BE2C (cell line): ENCODE measurements at places on chromosomes 13 and 19.

DNA sequence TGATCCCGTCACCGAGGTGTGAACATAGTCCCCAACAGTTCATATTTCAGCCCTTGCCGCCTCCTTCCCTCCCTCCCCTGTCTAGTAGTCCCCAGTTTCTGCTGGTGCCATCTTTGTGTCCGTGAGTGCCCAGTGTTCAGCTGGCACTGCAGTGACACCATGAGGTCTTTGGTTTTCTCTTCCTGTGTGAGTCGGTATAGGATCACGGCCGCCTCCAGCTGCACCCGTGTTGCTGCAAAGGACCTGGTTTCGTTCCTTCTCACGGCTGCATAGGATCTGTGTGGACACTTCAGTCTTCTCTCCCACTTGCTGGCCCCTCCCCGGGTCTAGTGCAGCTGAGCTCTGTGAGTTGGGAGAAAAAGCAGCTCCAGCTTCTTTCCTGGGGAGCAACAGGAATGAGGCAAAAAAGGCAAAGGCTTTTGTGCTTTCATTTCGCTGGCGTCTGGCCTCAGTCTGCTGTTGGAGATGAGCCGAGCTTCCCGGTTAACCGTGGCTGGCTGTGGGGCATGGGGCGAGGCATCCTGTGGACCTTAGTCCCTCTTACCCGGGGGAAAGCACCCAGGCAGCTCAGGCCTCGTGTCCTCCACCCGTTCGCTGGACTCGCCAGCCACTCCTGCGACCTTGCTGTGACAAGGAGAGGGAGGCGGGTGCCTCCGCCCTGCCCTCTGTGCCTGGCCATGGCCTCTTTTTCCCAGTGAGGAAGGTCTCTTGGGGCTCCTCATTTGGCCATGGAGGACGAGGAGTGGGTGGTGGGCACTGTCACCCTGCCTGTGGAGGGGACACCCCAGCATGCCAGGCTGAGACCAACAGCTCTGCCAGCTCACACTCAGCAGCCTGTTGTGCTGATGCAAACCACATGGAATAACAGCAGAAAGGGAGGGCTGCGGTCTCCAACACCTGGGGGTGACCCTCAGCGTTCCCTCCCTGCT is 196.5 kb downstream of the TEX29 start:
- DNase-seq: no peak

- DNase-seq: no peak
These were observed 17.1 kb downstream of the IGFL3 start for GRCh38 chr19:46107371-46107770.

DNA sequence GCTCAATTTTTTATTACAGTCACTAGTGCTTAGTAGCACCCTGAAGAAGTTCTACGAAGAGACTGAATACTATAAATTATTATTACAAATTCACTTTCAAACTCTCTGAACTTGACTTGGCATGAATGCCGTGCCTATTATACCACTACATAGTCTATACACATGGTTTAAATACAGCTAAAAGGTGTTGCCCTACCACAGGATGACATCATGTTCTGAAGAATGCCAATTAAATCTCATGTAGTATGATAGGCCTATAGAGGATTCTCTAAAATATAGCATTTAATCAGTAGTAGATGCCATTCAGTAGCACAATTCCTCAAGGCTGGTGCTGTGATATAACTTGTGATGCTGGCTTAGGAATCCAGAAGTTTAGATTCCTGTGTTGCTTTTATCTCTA is 16.7 kb upstream of the POSTN start:
- DNase-seq: no peak

- no peak for DNase-seq
These were observed 67.6 kb downstream of the PIBF1 start for GRCh38 chr13:72849571-72849970.

- no peak for DNase-seq
These were observed 122.7 kb downstream of the CYSLTR2 start for GRCh38 chr13:48776401-48776800.

DNA sequence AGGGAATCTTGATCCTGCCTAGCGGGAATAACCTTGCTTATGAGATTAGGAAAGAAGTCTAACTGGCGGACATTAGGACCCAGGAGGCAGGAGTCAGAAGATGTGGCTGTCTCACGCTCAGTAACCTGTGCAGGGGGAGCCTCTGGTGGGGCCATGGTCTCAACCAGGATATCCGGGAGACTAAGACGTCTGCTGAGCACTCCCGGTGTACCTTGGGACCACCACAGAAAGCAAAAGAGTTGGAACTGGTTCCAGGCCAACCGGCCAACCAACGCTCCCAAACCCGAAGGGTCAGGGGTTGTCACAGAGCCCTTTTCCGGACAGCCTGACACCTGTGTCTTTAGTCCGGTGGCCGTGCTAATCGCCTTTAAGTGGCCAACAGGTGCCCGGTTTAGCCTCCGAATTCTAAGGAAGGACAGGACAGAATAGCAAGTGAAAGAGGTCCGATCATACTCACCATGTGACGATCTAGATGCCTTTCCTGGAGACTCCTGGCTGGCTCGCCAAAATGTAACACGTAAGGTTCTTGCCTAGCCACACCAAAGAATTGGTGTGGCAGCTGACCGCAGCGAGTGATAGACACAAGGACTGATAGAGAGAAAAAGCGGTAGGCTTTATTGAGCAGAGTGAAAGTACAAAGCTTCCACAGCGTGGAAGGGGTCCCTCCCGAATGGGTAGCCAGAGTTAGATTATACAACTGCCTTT is 103.9 kb upstream of the DIAPH3 start:
- no peak for DNase-seq

DNA sequence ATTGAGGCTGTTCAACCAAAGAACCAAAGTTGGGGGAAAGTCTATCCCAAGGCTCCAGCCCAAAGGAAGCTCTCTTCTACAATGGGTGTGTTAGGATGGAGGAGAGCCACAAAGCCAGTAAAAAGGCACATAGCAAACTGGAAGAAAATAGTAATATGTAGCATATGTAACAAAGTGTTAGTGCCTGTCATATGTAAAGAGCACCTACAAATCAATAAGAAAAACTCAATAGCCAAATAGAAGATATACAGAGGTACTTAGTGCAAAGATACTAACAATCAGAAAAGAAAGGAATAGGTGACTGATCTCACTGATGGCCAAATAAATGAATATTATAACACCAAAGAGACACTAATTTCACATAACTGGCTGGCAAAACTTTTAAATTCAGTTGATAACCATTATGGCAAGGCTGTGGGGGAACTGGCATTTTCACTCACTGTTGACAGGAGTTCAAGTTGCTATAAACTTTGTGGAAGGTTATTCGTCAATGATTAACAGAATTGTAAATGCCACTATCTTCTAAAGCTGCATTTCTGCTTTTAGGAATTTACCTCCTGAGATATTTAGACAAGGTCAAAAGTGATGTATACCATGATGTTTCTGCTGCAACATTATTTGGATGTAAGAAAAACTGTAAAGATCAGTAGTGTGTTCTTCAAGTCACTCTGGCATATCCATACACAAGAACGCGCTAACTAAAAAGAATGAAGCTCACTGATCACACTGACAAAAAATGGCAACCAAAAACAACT is 110.8 kb downstream of the GNG7 start:
- no peak for DNase-seq

GRCh38 chr13:41311406-41312175 is 524 bp downstream of the NAA16 start:
- DNase-seq: peak; percentile 49

DNA sequence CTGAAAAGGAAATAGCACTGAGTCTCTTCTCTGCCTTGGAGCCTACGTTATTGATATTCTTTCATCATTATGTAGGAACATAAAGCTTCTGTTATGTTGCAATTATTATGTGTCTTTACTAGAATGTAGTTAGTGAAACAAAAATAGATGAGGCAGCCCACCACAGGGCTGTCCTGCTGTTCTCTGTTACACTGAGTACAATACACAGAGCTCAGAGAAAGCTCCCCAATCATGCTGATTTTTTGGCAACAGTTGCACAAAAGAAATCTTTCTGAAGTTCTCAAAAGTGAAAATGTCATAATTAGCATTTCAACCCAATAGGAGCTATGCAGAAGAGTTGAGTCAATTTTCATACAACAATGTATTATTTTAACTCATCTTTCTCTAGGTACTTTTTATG is 119.5 kb downstream of the EFNB2 start:
- DNase-seq: no peak

DNA sequence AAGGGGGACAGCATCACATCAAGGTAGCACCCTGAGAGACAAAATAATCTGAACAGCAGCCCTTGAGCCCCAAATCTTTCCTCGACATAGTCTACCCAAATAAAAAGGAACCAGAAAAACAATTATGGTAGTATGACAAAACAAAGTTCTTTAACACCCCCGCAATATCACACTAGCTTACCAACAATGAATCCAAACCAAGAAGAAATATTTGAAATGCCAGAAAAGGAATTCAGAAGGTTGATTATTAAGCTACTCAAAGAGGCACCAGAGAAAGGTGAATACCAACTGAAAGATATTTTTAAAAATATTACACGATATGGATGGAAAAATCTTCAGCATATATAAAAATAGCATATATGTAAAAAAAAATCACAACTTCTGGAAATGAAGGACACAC is 252.9 kb upstream of the SLITRK6 start:
- DNase-seq: no peak

DNA sequence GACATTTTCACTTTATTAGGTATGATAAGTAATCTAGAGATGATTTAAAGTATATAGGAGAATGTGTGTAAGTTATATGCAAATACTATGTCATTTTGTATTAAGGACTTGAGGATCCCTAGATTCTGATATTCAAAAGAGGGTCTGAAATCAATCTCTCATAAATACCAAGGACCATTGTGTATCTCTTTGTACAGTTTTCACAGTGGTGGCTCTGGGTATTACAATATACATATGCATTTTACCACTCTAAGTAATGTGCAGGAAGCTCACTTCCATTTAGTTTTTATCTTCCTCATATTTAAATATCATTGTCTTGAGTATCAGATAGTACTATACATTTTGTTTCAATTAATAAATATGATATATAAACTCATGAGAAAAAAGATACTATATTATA is 862.6 kb upstream of the PCDH20 start:
- DNase-seq: no peak

DNA sequence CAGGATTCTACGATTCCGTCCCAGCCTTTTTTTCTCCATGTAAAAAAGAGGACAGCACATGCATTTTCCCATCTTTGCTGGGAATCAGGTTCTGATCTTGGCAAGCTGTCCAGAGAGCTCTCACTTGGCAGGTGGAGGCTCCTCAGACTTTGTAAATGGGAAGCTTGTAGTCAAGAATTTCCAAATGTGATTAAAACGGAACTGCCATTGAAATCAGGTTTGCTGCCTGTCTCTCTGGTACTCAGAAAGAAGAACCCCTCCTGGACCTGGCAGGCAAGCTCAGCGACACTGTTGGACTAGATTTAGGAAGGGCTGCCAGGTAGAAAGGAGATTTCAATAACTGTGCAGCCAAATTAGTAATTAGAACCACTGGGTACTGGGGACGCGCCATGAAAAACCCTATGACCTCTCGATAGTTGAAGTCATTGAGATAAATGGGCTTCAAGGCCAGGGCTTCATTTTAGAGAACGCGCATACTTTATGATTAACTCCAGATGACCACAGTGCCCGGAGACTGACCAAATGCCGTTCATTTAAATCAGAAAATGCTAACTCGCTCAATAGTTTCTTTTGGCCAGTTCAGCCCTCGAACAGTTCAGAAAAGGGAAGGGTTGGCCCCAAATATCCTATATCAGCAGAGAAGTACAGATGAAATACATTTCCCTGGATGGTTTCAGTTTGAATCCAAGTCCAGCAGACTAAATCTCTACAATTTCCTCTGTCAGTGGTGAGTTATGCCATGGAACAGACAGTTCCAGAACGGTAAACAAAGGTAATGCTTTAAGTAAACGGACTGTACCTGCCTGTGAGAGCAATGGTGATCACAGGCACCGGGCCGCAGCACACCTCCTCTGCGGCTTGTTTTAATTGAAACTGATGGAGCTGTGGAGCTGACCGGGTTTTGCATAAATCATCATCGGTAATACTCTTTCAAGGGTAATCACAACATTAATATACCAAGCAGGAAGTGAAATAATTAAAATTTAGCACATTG is 517.4 kb downstream of the RFC3 start:
- no peak for DNase-seq

- DNase-seq: peak; percentile 92
These were observed 41.4 kb upstream of the SERP2 start for GRCh38 chr13:44331912-44332851.

DNA sequence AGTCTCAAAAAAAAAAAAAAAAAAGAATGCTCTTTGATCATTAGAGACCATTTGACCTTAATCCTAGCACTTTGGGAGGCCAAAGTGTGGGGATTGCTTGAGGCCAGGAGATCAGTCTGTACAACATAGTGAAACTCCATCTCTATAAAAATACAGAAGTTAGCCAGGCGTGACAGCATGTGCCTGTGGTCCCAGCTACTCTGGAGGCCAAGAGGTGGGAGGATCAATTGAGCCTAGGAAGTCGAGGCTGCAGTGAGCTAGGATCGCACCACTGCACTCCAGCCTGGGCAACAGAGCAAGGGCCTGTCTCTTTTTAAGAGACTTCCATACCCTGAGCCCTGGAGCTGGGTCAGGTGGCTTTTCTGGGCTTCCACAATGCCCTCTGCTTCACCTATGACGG is 11.5 kb upstream of the COLGALT1 start:
- DNase-seq: no peak

DNA sequence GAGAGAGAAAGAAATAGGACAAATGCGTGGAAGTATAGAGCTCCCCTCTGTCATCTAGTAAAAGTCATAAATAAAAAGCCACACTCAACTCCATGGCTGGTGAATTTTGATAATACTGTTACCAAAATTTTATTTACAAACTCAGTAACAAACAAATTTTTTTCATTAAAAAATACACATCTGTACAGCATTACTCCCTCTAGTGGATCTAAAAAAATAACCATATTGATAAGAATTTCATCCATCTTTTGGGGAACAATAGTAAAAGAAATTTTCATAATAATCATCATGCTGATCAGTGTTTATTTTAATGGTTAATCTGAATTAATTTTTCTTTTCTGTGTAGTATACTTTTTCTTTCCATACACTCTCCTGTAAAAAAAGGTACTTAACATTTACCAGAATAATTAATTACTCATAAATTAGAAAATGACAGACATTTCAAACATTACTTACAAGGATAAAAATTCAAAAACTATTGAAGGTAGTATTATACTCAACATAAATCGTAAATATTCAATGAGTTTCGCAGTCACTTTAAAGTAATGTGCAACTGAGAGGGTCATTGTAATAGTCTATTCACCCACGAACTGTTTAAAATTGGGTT is 173.5 kb upstream of the LSM14A start:
- DNase-seq: no peak

DNA sequence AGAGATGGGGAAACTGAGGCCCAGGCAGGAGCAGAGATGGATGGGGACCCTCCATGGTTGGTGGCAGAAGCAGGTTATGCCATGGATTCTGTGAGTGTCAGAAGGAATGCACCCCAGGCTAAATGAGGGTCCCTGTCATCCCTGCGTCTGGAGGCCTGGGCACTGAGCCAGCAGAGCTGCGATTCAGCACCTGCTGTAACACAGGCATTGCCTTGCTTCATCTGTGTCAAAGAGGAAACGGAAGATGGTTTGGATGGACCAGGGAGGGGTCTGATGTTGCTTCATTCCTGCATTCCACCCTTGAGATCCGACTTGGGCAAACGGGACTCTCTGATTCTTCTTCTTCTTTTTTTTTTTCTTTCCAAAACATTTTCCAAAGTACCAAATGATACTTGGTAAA is 1.2 kb downstream of the C5AR1 start:
- DNase-seq: peak; percentile 84

GRCh38 chr13:38850868-38851626 is 139.6 kb downstream of the STOML3 start:
- DNase-seq: no peak

- DNase-seq: peak; percentile 57
These were observed at the start of gene LTBP4 for GRCh38 chr19:40601134-40601974. Gene LTBP4 (plus strand): TSS chr19:40601369. CDS start chr19:40601388, 19 bp downstream.
